ENCODE measurements at places on chromosomes 7 and 10.

DNA sequence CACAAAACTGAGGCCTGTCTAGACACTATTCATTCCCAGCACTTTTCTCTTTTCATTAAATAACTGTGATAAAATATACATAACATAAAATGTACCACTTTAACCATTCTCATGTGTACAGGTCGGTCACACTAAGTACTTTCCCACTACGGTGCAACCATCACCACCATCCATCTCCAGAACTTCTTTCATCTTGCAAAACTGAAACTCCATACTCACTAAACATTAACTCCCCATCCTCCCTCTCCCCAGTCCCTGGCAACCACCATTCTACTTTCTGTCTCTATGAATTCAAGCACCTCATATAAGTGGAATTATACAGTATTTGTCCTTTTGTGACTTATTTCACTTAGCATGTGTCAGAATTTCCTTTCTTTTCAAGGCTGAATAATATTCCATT is 53.0 kb downstream of the ARHGAP12 start:
- no peak for DNase-seq

- DNase-seq: no peak
Measured at GRCh38 chr10:19719284-19719683, 96.9 kb upstream of the PLXDC2 start.

GRCh38 chr10:119770928-119771327 is 45.1 kb downstream of the INPP5F start:
- no peak for DNase-seq

GRCh38 chr10:132061465-132061864 is 4.3 kb upstream of the JAKMIP3 start:
- no peak for DNase-seq

DNA sequence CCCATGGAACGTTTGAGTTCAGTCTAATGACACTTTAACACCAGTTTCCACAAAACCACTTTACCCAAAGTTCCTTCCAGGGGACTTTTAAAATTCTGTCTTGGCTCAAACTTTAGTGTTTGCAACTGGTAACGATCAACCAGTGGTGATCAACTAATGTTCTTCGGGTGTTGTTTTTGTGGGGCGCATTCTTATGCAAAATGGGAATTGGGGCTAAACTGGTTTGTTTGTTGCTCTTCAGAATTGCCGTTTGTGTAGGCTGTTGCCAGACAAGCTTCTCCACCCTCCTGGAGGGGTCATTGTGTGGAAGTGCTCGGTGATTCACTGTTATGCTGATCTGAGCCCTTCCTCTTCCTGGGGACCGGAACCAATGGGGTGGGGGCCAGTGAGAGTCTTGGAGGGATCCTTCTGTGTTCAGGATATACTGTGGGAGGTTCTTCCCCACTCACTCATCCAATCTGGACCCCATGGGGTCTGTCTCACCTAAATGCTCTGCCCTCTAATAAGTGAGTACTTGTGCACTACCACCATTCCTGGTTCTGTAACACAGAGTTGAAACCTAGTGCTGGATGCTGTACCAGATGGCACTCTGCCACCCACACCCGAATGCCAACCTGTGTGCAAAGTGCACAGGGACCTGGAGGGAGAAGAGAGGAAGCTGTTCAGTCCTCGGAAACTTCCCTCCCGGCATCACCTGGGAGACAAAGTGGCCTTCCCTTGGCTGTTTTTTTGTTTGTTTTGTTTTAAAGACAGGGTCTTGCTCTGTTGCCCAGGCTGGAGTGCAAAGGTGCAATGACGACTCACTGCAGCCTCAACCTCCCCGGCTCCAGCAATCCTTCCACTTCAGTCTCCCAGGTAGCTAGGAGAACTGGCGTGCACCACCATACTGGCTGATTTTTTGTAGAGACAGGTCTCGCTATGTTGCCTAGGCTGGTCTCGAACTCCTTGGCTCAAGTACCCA is 2.1 kb downstream of the NFE2L3 start:
- DNase-seq: no peak

DNA sequence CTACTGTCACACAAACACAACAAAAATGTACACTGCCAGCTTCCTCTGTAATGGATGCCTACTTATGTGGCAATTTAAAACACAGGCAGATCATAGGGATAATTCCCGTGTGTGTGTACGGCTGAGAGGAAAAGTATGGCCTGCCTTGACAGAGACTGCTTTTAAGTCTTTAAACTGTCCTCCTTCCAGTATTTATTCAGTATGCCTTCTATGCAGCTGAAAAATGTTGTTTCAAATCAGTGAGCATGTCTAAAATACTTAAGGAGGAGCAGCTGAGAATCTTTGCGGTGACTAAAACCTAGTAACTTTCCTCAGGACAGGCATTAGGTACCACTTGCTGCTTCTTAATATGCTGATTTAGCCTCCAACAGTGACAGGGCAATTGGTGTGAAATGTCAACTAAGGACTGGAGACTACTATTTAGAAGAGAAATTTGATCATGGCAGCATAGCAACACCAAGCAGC is 126.3 kb downstream of the CACNA2D1 start:
- no peak for DNase-seq

DNA sequence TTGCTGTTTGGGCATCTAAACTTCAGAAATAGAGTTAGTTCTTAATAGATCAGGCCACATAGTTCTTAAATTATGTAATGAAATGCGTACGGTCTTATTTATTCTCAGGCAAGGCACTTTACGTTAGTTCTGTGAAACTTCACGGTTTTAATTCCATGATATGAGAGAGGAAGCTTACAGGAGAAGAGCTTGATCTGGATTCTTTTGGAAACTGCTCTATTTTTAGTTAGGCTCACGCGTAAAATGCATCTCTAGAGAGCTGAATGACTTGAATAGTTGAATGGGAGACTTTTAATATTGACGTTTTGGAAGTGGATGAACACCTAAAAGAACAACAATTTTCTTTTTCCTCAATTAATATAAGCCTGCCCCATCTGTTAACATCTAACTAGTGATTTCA is 71.1 kb downstream of the PRKG1 start:
- no peak for DNase-seq

- no peak for DNase-seq
Measured at GRCh38 chr7:126569402-126569801, 683.3 kb downstream of the GRM8 start.

- DNase-seq: no peak
Measured at GRCh38 chr7:29469976-29470557, 93.6 kb upstream of the PRR15 start.

DNA sequence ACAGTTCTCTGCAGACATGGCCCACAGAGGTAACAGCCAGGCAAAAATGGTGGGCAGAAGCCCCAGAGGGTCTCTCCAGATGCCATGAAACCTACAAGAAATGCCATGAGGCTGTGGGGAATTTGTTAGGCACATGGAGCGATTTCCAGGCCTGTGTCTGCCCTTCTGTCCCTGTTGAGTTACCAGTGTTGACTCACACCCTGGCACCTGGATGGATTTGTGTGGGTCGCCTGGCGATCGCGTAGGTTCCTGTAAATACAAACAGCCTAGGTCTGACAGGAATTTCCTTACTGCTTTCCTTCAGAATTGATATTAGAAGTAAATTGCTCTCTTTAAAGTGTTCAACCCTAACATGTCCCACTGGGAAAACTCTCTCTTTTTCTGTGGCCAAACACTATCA is 164.9 kb upstream of the EEPD1 start:
- no peak for DNase-seq

GRCh38 chr7:154998481-154998880 is 4.4 kb downstream of the PAXIP1 start:
- DNase-seq: no peak

DNA sequence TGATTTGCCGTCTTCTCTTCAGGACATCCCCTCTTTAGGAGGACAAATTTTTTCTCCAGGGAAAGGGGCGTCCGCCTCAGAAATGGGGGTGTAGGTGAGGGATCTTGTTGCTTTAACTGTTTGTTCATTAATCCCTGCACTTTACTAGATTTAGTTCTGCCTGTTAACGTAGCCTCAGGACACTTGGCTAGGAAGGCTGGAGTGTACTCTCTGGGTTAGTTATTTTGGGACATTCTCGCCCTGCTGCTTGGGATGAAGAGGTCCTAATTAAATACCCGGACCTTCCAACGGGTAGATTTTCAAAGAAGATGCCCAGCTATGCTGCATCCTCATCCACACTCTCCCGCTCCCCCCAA is 552 bp upstream of the ZNF365 start:
- DNase-seq: no peak

DNA sequence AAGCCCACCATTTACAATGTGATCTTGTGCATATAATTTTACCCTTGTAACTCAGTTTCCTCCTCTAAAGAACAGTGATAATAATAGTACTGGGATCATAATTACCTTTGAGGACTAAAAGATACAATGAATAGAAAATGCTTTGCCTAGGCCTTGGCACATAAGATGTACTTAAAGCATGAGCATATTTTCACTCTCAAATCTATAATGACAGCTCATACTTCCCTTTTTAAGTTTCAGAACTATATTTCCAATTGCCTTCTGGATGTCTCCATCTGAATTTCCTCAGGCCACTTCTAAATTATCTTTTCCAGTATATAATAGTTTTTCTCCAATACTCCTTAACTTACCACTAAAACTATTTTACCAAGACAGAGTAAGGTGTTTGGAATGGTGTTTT is 13.3 kb upstream of the ITGB8 start:
- no peak for DNase-seq

GRCh38 chr10:124045801-124046355 is 47.5 kb downstream of the CHST15 start:
- DNase-seq: no peak

GRCh38 chr10:104317269-104317710 is 21.0 kb downstream of the ITPRIP start:
- no peak for DNase-seq

DNA sequence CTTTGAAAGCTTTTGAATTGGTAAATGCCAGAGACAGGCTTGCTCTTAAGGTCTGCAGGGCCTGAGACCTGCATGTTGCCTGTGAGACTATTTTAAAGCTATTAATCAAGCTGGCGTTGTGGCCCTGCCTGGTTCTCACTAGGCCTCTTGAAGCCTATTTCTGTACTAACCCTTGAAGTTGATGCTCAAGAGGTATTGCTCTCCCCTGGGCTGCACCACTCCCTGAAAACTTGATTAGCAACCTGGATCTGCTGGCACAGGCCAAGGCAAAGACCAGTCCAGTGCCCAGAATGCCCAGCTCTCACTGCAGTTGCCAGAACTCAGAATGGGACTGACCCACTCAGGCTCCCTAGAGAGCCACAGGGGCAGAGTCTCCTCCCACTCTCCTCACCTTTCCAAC is 220.0 kb upstream of the MEOX2 start:
- no peak for DNase-seq

DNA sequence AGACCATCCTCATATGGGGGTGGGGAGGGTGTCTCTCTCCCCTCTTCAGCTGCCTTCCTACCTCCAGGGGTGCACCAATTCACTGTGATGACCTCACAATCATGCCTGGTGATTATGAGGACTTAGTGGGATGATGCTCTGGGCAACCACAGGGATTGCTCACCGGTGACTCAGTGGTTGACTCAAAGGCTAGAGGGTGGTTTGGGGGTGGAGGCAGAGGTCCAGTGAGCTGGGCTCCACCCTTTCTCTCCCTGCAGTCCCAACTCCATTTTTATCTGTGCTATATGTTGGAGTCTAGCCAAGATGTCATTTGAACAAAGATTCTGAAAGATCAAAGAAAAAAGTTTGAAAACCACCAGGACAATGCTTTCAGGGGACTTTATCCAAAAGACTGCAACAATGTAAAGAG is 286.9 kb downstream of the KCNMA1 start:
- no peak for DNase-seq

- DNase-seq: no peak
Measured at GRCh38 chr7:46626691-46627310, 705.7 kb upstream of the IGFBP3 start.

- no peak for DNase-seq
Measured at GRCh38 chr10:44567471-44567870, 182.6 kb upstream of the CXCL12 start.

- no peak for DNase-seq
Measured at GRCh38 chr10:109968953-109969759, 38.6 kb upstream of the ADD3 start.

- DNase-seq: no peak
Measured at GRCh38 chr7:36072620-36073019, 80.4 kb upstream of the EEPD1 start.

- DNase-seq: no peak
Measured at GRCh38 chr7:99437946-99438572, 539 bp downstream of the PTCD1 start.

- no peak for DNase-seq
Measured at GRCh38 chr10:117743509-117743908, 201.0 kb downstream of the EMX2 start.

Measured in stimulated activated CD4-positive, alpha-beta T cell treated with anti-CD3 and anti-CD28 coated beads, Interleukin-1b, Interleukin-23, amount 100 ng/mL, for 1 hour (primary cell).